ENCODE measurements at places on chromosomes 12 and 14. TPM values are rescaled to one million over a fixed set of nuclear protein-coding genes. Genes with fewer than 3 reads are reported as not detected.

The TSPAN11 gene
- total RNA-seq: under 0.01 TPM

The NTS gene
- 9.1 TPM for total RNA-seq

The PLD4 gene
- total RNA-seq: under 0.01 TPM

The BLOC1S1 gene
- 89.5 TPM for total RNA-seq

The GPR68 gene
- 1.2 TPM for total RNA-seq

The RFX4 gene
- total RNA-seq: not detected

The GPHN gene
- total RNA-seq: 12.0 TPM

The CLEC1B gene
- total RNA-seq: not detected

The ACOT6 gene
- not detected for total RNA-seq

The CMA1 gene
- total RNA-seq: not detected

The LRRC10 gene
- not detected for total RNA-seq

The NRIP2 gene
- 0.22 TPM for total RNA-seq

The NYNRIN gene
- 13.2 TPM for total RNA-seq

The STRN3 gene
- 75.1 TPM for total RNA-seq

The ASCL4 gene
- total RNA-seq: not detected

The RIMBP2 gene
- total RNA-seq: under 0.01 TPM

The INSM2 gene
- total RNA-seq: not detected

The CMTM5 gene
- total RNA-seq: 0.50 TPM

The GLIPR1 gene
- total RNA-seq: 79.2 TPM

The LMNTD1 gene
- total RNA-seq: 1.9 TPM

The CFAP251 gene
- total RNA-seq: 2.3 TPM

The KCNK10 gene
- not detected for total RNA-seq

The JPH4 gene
- not detected for total RNA-seq

The DCN gene
- 87.0 TPM for total RNA-seq

The GALNT9 gene
- 1.2 TPM for total RNA-seq

The SDR9C7 gene
- total RNA-seq: not detected

The APOF gene
- not detected for total RNA-seq

The ADAMTS20 gene
- total RNA-seq: not detected

The ZBTB42 gene
- 2.7 TPM for total RNA-seq

The ERGIC2 gene
- 109 TPM for total RNA-seq

The TBK1 gene
- total RNA-seq: 47.8 TPM

The CIDEB gene
- total RNA-seq: 2.9 TPM

The SLC7A8 gene
- total RNA-seq: 21.5 TPM

All from uterine smooth muscle cell (primary cell).